ENCODE measurements at places on chromosomes 5 and 9. TPM values are rescaled to one million over a fixed set of nuclear protein-coding genes. Genes with fewer than 3 reads are reported as not detected.

- DNase-seq, result no peak
Observed at GRCh38 chr5:180486636-180487149, 7.5 kb upstream of the CNOT6 start.

DNA sequence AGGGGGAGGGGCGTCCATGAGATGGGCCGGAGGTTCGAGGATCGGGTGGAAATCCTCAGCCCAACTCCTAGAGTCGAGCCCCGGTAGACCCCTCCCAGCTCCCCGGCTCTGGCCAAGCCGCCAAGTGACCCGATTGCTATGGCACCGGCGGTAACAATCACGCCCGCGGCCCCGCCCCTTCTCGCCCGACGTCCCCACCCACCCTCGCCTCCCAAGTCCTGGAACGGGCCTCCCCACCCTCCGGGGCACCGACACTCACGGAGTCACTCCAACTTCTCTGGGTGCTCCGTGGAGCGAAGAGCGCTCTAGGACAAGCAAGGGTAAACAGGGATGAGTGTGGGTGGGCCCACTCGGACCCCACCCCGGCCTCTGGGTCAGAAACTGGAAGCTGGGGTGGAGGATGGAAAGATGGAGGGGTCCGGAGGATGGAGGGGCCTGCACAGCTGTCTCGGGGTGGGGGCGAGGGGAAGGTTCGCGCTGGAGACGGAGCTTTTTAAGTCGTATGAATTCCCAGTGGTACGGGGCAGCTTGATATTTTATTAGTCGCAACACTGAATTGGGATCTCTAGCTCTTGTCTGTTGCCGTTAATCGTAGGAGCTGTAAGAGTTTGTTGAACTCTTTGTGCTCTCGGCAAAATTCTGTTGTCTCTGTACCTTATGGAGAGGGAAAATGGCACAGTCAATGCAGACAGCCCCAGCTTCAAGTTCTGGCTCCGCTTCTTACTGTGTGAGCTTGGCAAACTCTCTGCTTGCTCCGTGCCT is at the start of gene SPACA9:
Gene SPACA9, plus strand, starts transcription at position 204 of the 762 bp plus-strand sequence. CDS start 5,050 bp downstream, outside the sequence.
- DNase-seq, result peak; percentile 33

DNA sequence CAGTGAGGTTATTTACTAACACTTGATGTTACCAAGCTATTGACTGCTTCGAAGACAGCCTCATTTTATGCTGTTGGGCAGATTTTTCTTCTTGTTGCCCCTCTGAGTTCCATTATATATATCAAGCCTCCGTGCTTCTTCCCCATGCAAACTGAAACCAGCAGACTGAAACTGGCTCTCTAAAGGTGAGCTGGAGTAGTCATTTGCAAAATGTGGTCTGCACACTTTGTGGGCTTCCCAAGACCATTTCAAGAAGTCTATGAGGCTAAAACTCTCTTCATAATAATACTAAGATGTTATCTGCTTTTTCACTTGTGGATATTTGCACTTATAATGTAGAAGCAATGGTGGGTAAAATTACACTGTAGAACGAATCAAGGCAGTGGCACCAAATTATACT is 13.9 kb downstream of the SLC36A1 start:
- no peak for DNase-seq

DNA sequence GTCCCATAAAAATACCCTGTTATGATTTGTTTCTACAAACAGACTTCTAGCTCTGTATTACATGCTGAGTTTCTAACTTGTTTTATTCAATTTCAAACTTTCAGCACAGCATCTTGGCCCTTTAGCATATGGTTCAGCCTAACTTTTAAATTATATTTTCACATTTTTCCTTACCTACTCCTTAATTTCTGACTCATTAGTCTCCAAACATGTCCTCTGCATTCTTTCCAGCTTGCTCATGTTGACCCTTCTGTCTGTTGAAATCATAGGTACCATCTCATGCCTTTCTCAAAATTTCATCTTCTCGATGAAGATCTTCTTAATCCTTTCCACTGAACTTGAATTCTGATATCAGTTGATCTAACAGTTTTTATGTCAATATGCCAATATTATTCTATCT is 200.9 kb upstream of the RIOK2 start:
- DNase-seq, result no peak

DNA sequence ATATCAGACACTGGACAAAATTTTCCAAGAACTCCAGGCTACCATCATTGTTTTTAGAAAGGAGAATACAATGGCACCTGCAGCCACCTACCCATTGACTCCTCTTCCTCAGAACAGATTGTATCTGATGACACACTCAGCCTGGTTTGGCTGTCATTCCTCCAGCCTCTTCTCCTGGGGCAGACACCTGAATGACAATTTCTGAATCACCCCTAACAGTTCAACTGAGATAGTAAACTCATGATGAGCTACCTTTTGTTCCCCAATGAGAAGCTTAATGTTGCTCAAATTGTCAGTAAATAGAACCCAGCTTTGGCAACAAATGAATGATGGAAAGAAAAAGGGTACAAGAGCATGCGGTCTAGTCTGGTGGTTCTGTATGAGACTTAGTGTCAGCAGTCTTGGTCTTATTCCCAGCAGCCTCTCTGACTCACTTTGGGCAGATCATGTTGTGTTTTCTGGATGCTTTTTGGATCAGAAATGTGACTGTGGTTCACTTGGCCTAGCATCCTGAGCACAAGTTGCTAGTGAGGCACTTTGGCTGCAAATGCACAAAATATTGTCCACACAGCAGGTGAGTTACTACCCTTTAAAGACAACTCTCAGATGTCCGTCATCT is 78.3 kb downstream of the MAMDC2 start:
- DNase-seq, result no peak

- no peak for DNase-seq
Observed at GRCh38 chr9:80435591-80435990, 863.8 kb downstream of the TLE4 start.

- no peak for DNase-seq
Observed at GRCh38 chr5:76294573-76294972, 108.5 kb upstream of the IQGAP2 start.

The MCCC2 gene
- total RNA-seq, result 48.7 TPM
